Heart right ventricle (tissue), 16 donors: ENCODE measurements at places on chromosomes 3 and 15. TPM values are rescaled to one million over a fixed set of nuclear protein-coding genes. Genes with fewer than 3 reads are reported as not detected.

GRCh38 chr3:71873093-71873611, 88.2 kb upstream of the PROK2 start:
- no peak for DNase-seq

DNA sequence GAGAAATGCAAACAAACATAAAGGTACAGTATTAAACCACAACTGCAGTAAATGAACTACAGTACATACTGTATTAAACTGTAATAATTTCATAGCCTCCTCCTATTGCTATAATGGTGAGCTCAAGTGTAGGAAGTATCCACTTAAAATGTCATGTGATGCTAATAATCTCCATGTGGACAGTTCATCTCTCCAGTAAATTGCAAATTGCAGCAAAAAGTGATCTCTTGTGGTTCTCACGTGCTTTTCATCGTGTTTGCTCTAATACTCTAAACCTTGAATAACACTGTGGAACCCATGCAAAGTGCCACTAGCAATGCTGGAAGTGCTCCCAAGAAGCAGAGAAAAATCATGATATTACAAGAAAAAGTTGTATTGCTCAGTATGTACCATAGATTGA, 9.2 kb upstream of the FNDC3B start:
- no peak for DNase-seq

GABRB3 gene
- total RNA-seq = 3.8 TPM

DNA sequence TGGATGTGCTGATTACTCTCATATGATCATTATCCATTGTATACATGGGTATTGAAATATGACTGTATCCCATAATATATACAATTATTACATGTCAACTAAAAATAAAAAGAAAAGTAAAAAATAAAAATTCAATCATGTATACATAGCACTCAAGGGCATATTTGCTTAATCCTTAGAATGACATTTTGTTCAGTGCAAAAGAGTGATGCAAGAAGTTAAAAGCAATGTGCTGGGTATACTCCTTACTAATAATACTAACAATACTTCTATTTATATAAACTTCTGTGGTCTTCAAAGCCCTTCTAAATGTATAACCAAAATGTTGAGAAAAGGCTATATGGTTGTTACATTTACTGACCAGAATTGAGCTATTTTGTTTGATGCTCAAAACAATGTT, 23.2 kb upstream of the TM4SF1 start:
- no peak for DNase-seq

ISL2 gene
- not detected for total RNA-seq

GLDN gene
- total RNA-seq = 12.6 TPM
